ENCODE measurements at places on chromosomes 6 and 20.

DNA sequence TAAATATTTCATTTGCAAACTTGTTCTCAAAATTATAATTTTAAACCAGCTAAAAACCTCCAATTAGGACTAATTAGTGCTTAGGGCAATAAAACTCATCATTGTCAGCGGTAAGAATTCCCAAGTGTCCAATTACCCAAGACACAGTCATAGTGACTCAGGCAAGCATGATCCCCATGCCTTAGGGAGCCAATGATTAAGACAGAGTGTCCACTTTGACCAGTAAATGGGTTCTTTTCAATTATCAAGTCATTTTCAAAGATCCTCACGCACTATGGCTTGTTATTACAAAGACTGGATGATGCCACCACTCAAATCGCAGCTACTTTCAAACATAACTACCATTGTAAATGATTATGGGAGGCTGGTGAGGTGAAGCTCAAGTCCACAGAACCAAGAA, 114.0 kb downstream of the BFSP1 start:
- DNase-seq: no peak

GRCh38 chr6:167306401-167306998, 15.4 kb downstream of the UNC93A start:
- no peak for DNase-seq

DNA sequence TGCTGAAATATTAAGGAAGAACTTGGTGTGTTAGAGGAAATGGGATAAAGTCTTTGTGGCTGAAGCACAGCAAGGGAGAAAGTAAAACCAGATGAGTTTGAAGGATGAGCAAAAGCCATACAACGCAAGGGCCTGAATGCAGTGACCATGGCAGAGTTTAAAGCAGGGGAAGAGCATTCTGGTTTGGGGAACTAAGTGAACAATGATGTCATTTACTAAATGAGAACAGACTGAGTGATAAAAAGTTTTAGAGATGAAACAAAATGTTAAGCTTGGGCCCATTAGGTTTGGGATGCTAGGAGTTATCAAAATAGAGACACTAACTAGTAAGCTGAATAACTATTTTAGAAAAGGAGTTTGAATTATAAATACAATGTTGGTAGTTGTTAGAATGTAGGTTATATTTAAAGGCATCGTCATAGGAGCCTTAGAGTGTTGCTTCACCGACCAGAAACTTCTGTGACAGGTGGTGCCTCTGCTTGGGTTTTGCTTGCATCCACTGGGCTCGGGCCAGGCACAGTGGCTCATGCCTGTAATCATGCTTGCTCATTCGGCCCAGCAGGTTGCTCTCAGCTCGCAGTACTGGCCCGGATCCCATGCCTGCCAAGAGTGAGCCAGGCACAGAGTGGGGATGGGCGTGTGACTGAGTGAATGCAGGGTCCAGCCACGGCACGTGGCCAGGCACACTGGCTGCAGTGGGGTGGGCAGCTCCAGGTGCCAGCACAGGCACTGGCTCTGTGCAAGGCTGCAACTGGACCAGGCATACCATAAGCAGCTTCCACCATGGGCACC, 37.4 kb upstream of the OPRM1 start:
- DNase-seq: no peak

DNA sequence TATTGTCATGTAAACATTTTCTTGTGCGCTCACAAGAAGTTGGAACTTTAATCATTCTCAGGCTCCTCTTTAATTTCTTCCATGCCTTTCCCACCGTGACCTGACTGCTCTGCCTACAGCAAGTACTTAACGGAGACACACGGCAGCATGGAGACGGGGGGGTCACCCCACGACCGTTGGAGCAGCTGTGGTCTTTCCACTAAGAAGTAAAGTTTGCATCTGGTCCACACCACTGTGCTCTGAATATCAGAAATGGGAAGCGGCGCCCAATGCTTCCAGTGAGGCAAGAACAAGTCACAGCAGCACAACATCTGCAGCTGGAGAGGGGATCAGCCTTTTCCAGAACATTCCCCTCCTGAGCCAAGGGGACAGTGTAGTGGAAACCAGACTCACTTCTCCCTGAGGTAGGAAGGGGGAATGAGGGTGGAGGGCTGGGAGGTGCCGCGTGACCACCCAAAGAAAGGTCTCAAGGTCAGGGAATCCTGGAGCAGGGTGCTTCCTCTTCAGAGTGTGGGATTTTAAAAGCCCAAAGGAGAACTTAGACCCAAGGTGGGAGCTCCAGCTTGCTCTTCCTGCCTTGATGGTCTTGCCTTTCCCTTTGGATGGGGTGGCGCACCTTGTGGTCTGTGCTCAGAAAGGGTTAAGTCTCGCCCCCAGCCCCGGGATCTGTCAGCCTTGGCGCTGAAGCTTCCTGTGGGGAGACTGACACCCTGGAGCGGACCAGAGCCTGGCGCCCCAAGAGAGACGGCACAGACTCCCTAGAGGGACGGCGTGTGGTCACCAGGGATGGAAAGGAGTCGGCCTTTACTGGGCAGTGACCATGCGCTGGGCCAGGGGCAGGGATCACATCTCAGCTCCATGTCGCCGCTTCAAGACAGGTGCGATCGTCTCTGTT, 25.6 kb upstream of the SMOC2 start:
- no peak for DNase-seq

DNA sequence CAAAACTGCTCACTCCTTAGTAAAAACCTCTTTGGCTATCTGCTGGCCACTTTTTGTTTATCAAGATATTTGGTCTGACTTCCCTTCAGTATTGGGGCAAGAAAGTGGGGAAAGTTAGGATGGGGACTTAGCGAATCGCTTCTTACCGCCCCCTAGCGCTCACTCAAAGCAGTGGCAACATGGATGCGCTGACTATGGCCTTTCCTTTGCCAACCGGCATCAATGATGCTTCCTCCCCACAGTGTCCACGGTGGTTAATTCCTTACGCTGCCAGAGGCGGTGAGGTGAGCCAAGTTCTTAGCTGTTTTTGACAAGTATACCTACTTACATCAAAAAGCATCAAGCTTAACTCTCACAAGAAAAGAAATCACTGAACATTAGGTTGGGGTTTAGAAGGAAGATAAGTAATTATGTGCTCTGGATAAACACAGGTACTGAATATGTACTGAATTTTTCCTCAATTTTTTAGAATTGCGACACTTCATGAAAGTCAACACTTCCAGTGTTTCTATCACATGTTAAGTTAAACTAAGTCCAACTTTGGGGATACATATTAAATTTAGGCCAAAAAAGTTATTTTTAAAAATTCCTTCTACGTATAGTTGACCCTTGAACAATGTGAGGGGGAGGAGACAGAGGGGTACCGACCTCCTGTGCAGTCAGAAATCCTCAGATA, 86.7 kb downstream of the GMDS start:
- DNase-seq: no peak
